ENCODE measurements at places on chromosomes 2 and 18.

DNA sequence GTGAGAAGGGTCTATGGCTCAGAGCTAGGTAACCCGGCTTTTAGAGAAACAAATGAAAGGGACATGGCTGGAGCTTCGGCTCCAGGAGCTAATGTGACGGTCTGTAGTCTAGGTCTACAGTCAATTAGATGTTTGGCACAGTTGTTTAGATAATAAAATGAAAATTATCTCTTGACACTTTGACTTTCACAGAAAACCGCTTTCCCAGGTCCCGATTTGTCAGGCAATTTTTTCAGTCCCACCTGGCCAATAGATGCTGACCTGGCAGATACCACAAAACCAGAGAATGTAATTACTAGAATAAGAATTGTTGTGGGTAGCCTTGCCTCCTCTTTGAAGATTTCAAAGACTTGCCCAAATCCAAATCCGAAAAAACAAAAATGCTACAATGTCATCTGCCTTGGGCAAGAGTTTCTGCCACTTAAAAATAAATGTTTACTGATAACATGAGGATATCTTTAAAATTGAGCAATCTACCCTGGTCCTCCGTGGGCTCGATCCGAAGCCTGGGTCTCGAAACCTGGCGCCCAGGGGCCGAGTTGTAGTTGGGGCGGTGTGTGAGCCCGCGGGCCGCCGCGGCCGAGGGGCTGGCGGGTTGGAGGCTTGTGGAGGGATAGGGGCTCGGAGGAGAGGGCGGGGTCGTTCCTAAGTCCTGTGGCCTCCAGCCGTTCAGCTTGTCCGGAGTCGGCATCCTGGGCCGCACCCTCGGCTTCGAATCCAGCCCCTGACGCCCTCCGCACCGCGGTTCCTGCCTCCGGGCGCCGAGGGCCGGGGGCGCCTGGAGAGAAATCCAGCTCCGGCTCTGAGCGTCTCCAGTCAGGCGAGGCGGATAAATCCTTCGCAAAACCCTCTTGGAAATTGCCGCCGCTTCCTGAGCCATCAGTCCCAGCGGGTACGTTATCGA lies 2.3 kb downstream of the EMX1 start:
- H3K4me3 ChIP-seq = no peak overlapping the region
- H3K36me3 ChIP-seq = no peaks in the 10 kb centered on the region
- peaks cover 77% of the 10 kb centered on the region for H3K27me3 ChIP-seq
- H3K4me1 ChIP-seq = peaks cover 3% of the 10 kb centered on the region
- H3K27ac ChIP-seq = no peak overlapping the region

- H3K4me3 ChIP-seq = peak within 1 kb of the TSS; percentile 40
- DNase-seq = peak; percentile 32
- no peaks in the 10 kb centered on the region for H3K36me3 ChIP-seq
- H3K27me3 ChIP-seq = peaks cover 25% of the 10 kb centered on the region
Observed at GRCh38 chr2:68643011-68643873, at the start of gene PROKR1. Gene PROKR1, plus strand, starts transcription at chr2:68643579. Its CDS starts 2,243 bp downstream, at chr2:68645822.

- H3K4me3 ChIP-seq = no peak overlapping the region
- DNase-seq = no peak
- no peaks in the 10 kb centered on the region for H3K27me3 ChIP-seq
- no peak overlapping the region for H3K27ac ChIP-seq
- H3K36me3 ChIP-seq = no peaks in the 10 kb centered on the region
- no peaks in the 10 kb centered on the region for H3K4me1 ChIP-seq
Observed at GRCh38 chr2:184425083-184425482, 173.2 kb upstream of the ZNF804A start.

DNA sequence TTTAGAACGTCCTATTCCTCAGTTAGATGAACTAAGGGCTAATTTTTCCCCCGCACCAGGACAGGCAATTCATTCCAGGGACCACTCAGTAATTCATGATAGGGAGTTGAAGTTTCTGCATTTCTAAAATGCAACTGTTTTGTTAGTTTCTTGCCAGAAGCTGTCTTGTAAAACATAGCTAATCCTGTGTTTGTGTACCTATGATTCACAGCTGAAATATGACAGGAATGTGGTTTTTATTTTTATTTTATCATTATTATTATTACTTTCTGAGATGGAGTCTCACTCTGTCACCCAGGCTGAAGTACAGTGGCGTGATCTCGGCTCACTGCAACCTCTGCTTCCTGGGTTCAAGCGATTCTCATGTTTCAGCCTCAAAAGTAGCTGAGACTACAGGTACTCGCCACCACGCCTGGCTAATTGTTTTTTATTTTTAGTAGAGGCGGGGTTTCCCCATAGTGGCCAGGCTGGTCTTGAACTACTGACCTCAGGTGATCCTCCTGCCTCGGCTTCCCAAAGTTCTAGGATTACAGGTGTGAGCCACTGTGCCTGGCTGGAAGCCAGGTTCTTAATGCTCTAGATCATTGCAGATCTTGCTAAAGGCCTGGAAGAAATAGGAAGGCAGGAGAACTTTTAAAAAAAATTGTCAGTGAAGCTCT lies 154.8 kb upstream of the FHL2 start:
- no peak overlapping the region for H3K27ac ChIP-seq
- no peak overlapping the region for H3K4me3 ChIP-seq
- H3K4me1 ChIP-seq = no peaks in the 10 kb centered on the region
- DNase-seq = no peak
- H3K27me3 ChIP-seq = no peaks in the 10 kb centered on the region

- no peak overlapping the region for H3K27ac ChIP-seq
- DNase-seq = no peak
- no peaks in the 10 kb centered on the region for H3K4me1 ChIP-seq
- H3K27me3 ChIP-seq = peaks cover 2% of the 10 kb centered on the region
- no peaks in the 10 kb centered on the region for H3K36me3 ChIP-seq
Observed at GRCh38 chr2:239600650-239601049, 199.8 kb upstream of the HDAC4 start.

DNA sequence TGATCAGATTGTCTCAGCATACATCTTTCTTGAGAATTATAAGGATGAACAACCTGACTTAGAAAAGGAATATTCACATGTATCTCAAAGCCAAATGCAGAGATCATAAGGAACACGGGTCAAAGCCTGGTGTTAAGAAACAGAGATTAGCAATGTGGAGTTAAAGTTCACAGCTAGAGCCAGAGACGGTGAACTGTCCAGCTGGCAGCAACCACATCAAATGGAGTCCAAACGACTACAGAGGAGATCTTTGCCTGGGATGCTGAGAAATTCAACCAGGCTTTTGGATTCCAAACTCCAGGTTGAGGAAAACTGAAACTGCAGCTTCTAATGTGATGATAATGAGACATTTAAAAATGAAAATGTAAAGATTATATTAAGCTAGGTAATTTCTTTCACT lies 939.9 kb upstream of the NXPH2 start:
- H3K27me3 ChIP-seq = no peaks in the 10 kb centered on the region
- H3K4me1 ChIP-seq = no peaks in the 10 kb centered on the region
- DNase-seq = no peak
- H3K27ac ChIP-seq = no peak overlapping the region
- no peak overlapping the region for H3K4me3 ChIP-seq

DNA sequence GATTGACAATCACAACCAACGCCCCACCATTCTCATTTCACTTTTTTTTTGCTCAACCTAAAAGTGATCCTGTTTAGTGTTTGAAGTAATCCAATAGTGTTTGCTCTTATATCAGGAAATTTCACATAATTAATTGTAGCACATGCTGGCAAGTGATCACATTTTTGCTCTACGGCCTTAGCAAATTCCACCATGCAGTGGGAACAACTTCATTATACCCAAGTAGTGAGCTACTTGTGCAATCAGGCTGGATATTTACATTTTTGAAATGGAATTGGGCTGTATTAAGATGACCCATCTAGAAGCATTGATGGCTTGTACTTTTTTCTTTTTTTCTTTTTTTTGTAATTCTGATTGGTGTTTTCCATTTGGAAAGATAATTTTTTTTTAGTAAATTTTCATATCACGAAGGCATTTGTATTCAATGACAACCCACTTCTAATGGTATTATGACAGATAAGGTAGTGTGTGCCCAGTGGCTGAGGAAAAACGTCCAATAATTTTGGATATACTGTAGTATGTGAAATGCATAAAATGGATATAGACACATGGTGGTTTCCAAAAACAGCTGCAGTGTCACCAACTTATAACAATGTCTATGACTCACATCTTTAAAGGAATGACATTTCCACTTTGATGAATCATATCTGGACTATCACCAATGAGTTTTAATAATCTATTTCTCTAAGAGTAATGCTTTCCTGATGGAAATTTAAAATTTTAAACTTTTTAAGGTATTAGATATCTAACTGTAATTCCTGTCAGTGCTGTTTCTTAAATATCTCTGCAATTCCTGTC lies 130.6 kb downstream of the COL6A3 start:
- H3K36me3 ChIP-seq = no peaks in the 10 kb centered on the region
- H3K4me1 ChIP-seq = no peaks in the 10 kb centered on the region
- H3K27ac ChIP-seq = no peak overlapping the region
- no peak for DNase-seq
- no peaks in the 10 kb centered on the region for H3K27me3 ChIP-seq

- no peaks in the 10 kb centered on the region for H3K4me1 ChIP-seq
- H3K36me3 ChIP-seq = peaks cover 15% of the 10 kb centered on the region
Observed at GRCh38 chr2:229832510-229832898, 89.3 kb downstream of the TRIP12 start.

GRCh38 chr2:40400336-40400953 lies 51.4 kb downstream of the SLC8A1 start:
- H3K4me1 ChIP-seq = no peaks in the 10 kb centered on the region
- no peaks in the 10 kb centered on the region for H3K27me3 ChIP-seq
- H3K36me3 ChIP-seq = no peaks in the 10 kb centered on the region
- peak; percentile 18 for DNase-seq
- H3K27ac ChIP-seq = no peak overlapping the region
- H3K4me3 ChIP-seq = no peak overlapping the region

GRCh38 chr2:101354420-101355311 lies 32.6 kb downstream of the CREG2 start:
- H3K27me3 ChIP-seq = no peaks in the 10 kb centered on the region
- no peak for DNase-seq
- no peak overlapping the region for H3K27ac ChIP-seq
- H3K4me3 ChIP-seq = no peak overlapping the region

GRCh38 chr2:144659731-144660275 lies 139.9 kb upstream of the ZEB2 start:
- peak; percentile 33 for DNase-seq
- H3K4me3 ChIP-seq = no peak overlapping the region
- no peaks in the 10 kb centered on the region for H3K4me1 ChIP-seq
- H3K36me3 ChIP-seq = no peaks in the 10 kb centered on the region
- peak overlapping the region; percentile 32 for H3K27ac ChIP-seq

GRCh38 chr2:159637988-159638501 lies 21.7 kb upstream of the BAZ2B start:
- DNase-seq = no peak
- no peak overlapping the region for H3K27ac ChIP-seq
- H3K4me3 ChIP-seq = no peak overlapping the region
- no peaks in the 10 kb centered on the region for H3K4me1 ChIP-seq

DNA sequence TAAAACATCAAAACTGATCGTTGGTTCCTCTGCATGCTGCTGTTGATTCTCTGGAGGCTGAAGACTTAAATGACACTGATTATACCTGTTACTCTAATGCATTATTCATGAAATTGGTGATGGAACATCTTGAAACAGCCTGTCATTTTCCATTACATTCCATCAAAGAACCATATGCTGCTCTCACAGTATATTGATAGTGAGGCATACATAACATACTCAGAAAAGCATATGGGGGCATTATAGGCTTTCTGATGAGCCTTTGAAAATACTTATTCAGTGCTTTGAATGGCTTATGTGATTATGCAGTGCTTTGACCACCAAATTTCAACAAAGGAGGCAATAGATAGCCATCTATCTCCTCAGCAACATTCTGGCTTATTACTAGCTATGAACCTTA lies 392.1 kb downstream of the CDH19 start:
- H3K4me1 ChIP-seq = no peaks in the 10 kb centered on the region
- no peak overlapping the region for H3K4me3 ChIP-seq
- H3K27ac ChIP-seq = no peak overlapping the region
- no peaks in the 10 kb centered on the region for H3K27me3 ChIP-seq
- H3K36me3 ChIP-seq = no peaks in the 10 kb centered on the region
- DNase-seq = no peak

DNA sequence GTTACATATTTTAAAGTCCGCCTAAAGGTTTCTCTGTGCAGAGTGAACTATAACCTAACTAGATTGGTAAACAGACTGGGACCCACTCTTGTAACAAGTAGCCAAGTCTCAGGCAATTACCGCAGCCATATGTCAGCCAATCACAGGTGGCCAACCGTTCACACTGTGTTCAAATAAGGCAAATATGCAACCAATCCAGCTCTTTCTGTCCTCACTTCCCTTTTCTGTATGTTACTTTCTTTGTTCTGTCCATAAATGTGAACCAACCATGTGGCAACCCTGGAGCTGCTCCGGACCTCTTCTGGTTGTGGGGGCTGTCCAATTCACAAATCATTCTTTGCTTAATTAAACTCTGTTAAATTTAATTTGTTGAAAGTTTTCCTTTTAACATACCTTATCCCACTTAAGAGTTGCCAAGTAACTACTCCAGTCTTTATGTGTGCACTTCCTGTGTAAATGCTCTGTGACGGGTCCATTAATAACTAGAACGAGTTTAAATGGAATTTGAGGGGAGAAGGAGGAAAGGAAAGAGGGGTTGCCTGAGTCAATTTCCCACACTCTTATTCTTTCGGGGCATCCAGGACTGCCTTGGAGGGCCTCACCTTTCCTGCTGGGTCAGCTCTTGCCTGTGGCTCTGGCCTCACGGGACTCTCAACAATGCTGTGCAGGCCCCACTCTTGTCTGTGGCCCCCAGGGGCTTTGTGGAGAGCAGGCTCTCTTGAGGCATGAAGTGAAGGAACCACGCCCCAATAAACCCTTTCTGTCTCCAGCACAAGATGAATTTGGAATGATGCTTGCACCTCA lies 6.6 kb upstream of the RPL37A start:
- DNase-seq = no peak
- H3K36me3 ChIP-seq = no peaks in the 10 kb centered on the region
- H3K27ac ChIP-seq = no peak overlapping the region
- no peak overlapping the region for H3K4me3 ChIP-seq

- no peaks in the 10 kb centered on the region for H3K27me3 ChIP-seq
- no peak overlapping the region for H3K4me3 ChIP-seq
- no peak overlapping the region for H3K27ac ChIP-seq
- DNase-seq = no peak
- no peaks in the 10 kb centered on the region for H3K36me3 ChIP-seq
Observed at GRCh38 chr18:35389095-35389618, 12.0 kb upstream of the ZNF396 start.
